ENCODE measurements at places on chromosomes 16 and 17.

GRCh38 chr16:66859397-66860068 lies 15.3 kb downstream of the CA7 start:
- DNase-seq = no peak

DNA sequence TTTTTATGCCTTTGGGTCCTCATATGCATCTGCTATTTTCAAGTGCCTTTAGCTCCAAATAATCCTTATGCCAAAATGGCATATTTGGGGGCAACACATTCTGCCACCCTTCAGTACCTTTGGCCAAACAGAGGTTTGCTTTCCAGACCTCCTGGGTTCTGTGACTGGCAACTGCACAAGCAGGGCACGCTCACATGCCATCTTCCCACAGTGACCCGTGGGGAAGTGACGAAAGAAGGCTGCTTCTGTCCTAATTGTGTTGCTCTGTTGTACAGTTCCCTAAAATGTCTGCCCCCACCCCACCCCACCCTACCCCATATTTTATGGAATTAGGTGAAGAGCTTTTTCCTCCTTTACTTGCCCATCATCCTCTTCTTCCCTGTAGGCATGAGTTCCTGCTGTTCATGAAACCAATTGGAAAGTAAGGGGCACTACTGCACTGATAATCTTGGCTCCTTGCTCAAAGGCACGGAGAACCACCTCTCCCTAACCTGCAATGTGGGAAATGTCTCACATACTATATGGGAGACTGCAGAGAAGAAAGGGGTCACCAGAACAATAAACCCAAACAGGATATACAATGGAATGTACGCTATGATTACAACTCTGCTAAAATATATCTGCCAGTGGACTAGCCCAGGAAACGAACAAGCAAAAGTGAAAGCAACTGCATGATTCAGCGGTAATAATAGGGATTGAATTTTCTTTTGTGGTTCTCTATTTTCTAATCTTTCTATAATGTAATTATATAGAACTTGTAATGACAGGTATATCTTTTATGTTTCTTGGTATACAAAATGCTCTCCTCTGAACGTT lies 3.3 kb upstream of the SLFN12L start:
- DNase-seq = peak; percentile 74

DNA sequence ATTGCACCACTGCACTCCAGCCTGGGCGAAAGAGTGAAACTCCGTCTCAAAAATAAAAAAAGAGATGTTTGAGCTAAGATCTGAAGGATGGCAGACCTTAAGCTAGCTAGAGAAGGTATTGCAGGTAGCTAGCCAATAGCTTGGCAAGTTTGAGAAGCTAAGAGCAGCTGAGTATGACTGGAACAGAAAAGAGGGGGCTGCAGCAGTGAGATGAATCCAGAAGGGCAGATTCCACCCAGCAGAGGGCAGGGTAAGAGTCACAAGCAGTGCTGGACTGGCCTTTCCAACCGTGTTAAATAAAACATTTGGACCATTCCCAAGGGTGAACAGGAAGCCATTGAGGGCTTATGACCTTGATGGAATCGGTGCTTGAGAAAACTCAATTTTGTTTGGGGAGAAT lies 5.7 kb upstream of the PHAF1 start:
- no peak for DNase-seq

DNA sequence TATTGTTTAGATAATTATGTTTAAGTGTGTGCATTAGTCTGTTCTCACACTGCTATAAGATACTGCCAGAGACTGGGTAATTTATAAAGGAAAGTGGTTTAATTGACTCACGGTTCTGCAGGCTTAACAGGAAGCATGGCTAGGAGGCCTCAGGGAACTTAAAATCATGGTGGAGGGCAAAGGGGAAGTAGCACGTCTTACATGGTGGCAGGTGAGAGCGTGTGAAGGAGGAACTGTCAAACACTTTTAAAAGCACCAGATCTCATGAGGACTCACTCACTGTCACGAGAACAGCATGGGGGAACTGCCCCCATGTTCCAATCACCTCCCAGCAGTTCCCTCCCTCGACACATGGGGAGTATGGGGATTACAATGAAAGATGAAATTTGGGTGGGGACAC lies 203.5 kb upstream of the GOT2 start:
- no peak for DNase-seq

- peak; percentile 81 for DNase-seq
Measured at GRCh38 chr17:74369221-74369620, 1.9 kb downstream of the GPR142 start.

DNA sequence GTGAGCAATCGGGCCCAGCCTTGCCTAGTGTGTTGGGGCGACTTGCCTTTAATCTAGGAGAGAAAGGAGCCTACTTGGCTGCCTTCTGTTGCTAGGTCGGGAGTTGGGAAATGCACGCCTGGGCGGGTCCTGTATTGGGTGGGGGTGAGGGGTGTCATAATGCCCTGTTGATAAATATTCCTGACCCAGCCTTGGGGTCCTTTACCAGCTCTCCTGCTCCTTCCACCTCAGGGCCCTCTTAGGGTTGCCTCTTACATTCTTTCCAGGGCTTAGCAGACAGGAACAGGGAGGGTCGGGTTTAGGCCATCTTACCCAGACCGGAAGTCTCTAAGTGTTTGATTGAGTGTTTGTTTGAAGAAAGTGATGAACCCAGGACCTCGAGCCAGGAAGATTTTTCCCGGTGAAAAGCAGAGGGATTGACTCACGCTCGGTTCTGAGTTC lies 112.9 kb downstream of the SEC14L1 start:
- DNase-seq = no peak

DNA sequence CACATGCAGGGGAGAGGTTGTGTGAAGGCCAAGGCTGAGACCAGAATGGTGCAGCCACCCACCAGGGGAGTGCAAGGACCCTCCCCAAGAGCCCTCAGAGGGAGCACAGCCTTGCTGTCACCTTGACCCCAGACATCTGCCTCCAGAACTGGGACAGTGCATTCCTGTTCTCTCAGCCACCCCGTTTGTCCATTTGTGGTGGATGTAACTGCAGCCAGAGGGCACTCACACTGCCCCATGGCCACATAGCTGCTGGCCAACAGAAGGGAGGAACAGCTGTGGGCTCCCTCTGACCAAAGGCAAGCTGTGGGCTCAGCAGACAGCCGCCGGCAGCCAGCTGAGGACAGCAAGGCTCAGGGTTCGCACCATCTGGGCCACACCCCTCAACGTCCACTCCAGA lies 49.8 kb upstream of the KLHDC4 start:
- DNase-seq = no peak

DNA sequence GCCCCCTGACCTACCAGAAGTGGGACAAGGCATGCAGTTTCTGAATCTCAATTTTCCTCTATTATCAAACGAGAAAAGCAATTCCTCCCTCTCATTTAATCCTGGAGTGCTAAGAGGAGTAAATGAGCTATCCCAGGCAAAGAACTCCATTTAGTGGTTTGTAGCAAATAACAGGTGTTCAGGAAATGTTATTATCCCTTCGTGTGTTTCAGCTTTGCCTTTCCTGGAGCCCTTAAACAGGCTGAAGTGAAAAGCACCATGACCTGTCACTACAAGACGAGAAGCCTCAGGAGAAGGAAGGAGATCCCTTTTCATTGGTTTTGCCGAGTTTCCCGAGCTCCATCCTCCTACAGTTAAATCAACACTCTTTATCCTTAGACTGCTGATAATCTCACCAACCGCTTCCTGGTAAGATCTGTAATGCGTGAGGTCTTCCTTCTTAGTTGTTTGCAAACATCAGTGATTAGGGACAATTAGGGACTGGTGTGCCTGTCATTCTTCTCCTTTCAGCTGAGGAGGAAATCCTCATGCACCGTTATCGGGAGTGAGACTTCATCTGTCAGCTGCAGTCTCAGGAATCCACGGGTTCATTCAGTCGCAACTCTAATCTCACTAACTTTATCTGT lies 30.8 kb upstream of the MYOCD start:
- no peak for DNase-seq

GRCh38 chr16:1551166-1551565 lies 17.7 kb downstream of the TMEM204 start:
- DNase-seq = no peak

- DNase-seq = peak; percentile 97
Measured at GRCh38 chr17:65556014-65556909, 5.2 kb downstream of the AXIN2 start.

DNA sequence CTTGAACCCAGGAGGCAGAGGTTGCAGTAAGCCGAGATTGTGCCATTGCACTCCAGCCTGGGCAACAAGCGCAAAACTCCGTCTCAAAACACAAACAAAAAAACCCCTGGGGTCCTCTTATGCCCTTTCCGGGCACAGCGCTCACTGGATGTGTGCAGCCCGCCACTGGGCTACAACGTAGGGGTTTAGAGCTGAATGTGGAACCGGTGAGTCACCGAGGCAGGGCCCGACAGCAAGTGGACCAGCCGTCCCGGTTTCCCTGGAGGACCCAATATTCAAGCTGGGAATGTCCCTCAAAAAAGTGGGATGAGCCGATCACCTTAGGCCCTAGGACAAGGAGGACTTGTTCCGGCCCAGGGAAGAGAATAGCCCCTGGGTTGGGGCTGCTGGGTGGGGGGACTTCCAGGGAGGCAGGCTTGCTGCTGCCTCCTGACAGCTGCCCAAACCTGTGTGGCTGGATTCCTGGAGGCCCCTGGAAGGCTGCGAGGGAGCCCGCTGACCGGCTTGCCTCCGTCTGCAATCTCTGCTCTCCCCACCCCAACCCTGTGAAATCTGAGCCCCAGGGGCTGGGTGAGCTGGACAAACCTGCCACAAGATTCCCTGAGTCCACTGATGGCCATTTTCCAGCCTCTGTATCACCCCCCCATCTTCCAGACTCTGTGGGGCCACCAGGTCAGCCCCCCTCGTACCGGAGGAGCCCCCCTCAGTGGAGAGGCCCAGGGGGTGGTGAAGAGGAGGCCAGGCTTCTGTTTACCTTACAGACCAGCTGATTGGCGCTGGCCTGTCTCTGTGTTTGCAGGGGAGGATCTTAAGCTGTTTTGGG lies 2.9 kb upstream of the CLDN9 start:
- DNase-seq = no peak

All from activated CD8-positive, alpha-beta memory T cell treated with anti-CD3 and anti-CD28 coated beads for 24 hours (primary cell).